ENCODE measurements at places on chromosomes 7 and 10.

DNA sequence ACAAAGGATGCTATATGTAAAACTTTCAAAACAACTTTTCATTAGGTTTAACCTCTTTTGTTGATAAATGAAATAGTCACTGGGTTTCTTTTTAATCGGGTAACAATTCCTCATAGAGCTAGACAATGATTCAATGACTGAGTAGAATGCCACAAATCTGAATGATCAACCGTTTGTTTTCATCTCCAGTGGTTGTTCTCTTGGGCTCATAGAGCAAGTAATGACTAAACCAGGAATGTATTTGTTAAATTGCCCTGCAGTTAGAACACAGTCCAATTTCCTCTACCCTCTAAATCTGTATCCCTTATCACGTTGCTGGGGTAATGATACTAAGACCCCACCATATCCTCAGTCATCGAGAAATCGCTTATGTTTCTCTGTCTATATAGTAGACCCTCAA lies 40.0 kb downstream of the CNNM1 start:
- DNase-seq: no peak

DNA sequence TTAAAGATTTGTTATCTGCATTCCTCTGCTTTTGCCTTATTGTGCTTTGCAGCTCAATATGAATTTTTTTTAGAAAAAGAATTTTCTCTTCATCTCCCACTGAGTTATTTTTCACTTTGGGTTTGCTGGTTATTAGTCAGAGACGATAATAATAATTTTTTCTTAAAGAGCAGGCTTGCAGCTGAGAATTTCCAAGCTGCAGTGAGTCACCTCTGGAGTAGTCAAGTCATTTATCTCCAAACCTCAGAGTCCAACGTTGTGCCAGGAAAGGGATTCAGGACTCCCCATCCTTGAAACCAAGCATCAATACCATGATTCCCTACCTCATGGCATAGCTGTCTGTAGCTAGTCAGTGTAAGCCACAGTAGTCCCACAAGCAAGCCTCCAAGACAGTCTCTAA lies 15.2 kb upstream of the EGR2 start:
- no peak for DNase-seq

GRCh38 chr7:18680576-18680975 lies 185.0 kb downstream of the HDAC9 start:
- no peak for DNase-seq

DNA sequence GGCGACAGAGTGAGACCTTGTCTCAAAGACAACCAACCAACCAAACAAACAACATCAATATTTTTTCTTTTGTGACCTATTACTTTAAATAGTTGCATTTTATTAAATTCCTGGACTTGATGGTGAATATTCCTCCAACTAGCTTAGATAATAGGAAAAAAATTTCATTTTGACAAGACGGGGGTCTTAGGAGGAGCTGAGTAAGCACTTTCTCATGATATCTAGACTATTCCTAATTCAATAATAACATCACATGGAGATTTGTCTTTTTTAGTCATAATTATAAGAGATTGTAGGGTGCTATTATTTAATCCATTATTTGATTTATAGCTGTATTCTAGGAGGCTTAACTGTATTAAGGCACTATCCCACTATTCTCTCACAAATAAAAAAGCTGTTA lies 702.5 kb downstream of the PHTF2 start:
- DNase-seq: no peak

DNA sequence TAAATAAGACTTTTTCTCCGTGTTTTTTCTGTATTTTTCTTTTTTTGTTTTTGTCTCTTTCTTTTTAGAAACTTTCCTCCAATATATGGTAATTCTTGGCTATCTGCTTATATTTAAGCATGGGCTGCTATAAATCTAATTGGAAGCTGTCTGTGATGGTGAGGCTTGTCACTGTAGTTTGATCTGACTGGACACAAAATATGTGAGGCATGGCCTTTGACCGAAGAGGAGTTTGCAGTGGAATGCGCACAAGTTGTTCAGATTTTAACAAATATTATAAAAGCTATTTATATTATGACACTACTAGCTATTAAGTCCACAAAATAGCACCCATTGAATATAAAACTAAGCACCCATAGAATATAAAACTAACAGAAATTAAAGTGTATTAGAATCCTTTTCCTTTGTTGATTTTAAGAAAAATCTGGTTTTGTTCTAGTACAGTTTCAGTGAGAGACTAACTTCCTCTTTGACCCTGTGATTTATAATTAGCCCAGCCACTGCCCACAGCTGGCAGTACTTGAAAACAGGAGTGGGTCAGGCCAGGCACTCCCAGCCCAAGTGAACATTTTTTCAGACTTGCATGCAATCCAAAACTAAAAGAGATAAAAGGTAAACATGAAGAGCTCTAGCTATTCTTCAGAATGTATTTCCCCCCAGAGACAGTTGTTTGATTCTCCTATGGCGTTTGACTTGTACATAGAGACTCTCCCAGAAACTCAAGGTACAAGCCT lies 69.9 kb upstream of the FGL2 start:
- no peak for DNase-seq

GRCh38 chr10:13908475-13908874 lies 321.7 kb downstream of the PRPF18 start:
- no peak for DNase-seq

- DNase-seq: no peak
These were observed 113.0 kb downstream of the EXOC4 start for GRCh38 chr7:133365917-133366316.

DNA sequence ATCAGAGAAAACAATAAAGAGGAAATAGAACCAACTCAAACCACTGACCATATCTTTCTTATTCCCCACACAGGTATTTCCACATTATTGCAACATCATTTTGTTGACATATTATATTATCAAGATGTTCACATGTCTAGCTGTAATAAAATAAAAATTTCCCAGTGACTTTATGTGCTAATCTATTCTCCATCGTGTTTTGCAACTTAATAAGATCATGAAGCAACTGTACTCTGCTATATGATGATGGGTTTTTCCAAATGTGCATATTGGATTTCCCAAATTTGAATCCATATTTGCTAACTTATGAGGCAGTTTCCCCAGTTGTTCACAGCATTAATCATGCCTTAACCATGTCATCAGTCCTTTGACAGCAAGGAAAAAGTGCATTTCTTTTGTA lies 127.8 kb downstream of the ITGB8 start:
- no peak for DNase-seq

GRCh38 chr10:49831352-49832035 lies 69.4 kb upstream of the OGDHL start:
- no peak for DNase-seq

DNA sequence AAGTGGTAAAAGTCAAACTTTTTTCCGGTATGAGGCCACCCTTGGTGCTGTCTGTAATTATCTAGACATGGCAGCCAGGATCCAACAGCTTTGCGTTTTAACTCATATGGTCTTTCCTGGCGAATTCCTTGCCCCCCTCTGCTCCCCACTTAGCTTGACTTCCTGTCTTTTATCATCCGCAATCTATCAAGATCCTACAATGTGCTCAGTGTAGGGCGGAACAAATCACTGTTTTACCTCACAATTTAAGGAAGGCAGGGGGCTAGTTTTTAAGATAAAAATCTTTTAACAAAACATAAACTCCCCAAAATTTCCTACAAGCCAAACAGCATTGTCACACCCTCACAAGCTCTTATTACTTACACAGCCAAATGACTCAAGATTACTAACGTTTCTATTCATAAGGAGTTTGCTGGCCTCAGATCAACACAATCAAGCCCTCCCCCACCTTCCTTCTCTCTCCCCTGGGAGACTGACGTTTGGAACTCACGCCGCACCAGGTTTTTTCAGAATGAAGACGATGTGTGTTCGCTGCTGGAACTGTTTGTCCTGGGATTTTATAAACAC lies 1.3 kb upstream of the CDK14 start:
- DNase-seq: no peak

DNA sequence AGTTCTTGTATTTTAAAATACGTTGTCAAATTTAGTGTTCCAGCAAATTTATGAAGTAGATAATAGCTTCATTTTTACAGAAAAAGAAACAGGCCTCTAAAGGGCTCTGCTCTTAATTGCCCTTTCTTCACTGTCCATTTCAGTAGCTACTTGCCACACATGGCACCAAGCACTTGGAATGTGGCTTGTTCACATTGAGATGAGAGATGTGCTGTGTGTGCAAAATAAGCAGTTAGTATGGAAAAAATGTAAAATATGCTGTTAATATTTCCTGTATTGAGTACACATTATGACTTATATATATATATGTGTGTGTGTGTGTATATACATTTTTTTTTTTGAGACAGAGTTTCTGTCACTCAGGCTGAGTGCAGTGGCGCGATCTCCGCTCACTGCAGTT lies 19.5 kb downstream of the RBM33 start:
- DNase-seq: no peak

GRCh38 chr10:31069411-31069810 lies 37.7 kb upstream of the ZNF438 start:
- no peak for DNase-seq

DNA sequence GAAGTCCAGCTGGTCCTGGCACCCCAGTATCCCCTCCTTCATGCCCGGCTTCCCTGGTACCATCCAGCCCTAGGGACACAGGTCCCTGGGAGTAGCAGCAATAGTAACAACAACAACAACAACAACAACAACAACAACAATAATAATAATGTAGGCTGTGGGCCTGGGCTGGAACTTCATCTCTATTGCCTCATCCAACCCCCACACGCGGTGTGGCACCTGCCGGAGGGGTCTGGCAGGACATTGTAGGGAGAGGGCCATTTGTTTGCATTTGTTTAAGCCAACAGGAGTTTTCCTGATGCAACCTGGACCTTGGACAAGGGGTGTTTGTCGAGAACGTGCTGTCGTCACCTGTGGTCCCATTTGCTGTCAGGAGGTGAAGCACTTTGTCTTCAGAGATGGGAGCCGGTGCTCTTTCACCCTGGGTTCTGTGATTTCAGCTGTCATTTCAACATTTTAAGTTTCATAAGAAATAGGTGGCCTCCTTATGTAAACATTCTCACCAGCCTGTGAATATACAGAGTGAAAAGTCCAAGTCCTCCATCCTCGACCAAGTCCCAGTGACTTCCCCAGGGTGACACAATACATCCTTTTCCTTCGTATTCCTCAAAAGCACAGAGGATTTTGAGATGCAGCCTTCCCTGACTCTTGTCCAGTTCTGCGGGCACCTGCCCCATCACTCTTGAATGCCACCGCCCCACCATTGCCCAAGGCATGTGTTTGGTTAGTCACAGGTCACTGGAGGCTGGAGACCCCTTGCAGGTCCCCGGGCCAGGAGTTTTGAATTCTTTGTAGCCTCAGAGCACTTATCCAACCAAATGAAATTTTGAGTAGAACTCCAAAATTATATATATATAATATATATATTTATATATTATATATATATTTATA lies 9.2 kb downstream of the LHPP start:
- DNase-seq: no peak

DNA sequence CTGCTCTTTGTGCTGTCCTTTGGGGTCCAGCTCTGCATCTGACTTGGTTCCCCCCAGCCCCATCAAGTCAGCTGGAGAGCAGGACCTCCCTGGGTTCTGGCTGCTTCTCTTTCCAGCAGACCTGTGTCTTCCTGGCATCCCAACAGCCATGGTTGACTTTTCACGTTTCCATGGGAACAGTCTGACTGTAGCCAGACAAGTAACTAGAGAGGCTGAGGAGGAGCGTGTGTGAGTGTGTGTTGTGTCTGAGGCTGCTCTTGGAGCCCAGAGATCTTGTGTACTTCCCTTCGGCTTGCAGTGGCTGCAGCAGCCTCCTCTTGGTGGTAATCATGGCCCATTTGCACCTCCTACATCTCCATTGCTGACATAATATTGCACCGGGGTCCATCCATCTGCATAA lies 332.0 kb downstream of the RPS24 start:
- DNase-seq: no peak

GRCh38 chr10:29473406-29474100 lies 161.2 kb downstream of the SVIL start:
- no peak for DNase-seq

DNA sequence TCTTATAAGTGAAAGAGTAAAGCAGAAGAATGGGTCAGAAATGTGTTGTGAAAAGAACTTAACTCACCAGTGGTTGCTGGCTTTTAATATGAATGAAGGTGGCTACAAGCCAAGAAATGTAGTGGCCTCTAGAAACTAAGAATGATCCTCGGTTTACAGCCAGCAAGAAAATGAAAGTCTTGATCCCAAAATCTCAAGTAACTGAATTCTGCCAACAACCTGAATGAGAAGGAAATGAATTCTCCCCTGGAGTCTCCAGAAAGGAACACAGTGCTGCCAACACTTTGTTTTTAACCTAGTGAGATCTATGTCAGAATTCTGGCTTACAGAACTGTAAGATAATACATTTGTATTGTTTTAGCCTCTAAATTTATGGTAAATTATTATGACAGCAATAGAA lies 193.0 kb downstream of the FZD1 start:
- no peak for DNase-seq

DNA sequence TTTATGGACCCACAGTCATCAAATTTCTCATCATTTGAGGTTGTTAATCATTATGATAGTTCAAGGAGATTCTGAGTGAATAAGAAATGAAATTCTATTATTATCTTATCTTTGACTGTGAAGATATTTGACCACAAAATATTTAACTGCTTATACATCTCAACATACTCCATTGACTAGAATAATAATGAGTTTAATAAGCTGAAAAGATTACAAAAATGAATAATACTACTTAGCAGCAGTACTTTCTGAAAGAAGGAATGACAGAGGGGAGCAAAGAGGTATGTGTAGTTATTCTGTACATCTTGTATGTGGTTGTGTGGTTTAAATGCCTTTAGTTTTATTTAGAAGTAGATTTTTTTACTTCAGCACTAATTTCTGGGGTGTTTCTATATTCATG lies 214.2 kb downstream of the PRKG1 start:
- no peak for DNase-seq

DNA sequence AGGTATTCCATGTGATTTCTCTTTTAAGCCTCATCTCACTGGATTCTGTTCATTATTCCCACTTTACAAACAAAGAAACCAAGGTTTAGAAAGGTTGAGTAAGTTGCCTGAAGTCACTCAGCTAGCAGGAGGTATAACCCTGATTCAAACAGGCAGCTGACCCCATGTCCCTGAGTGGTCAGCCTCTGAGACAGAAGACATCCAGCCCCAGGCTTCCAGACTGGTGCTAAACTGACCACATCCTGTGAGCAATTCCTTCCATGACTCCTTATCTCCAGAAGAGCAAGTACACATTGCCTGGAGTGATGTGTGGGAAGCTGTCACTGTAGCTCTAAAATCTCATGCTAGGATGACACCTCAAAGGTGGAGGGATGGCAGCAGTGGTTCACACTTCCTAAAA lies 3.7 kb downstream of the PLPP4 start:
- DNase-seq: no peak

GRCh38 chr10:124578231-124579010 lies 116.8 kb downstream of the LHPP start:
- no peak for DNase-seq

All from activated CD8-positive, alpha-beta memory T cell treated with anti-CD3 and anti-CD28 coated beads for 1 hour (primary cell).